Activated CD4-positive, alpha-beta memory T cell treated with anti-CD3 and anti-CD28 coated beads for 36 hours (primary cell): ENCODE measurements at places on chromosomes 11 and 22. TPM values are rescaled to one million over a fixed set of nuclear protein-coding genes. Genes with fewer than 3 reads are reported as not detected.

IL17RA gene
- total RNA-seq, result 14.7 TPM

PARVB gene
- 82.8 TPM for total RNA-seq

- peaks cover 23% of the 10 kb centered on the region for H3K4me1 ChIP-seq
- H3K27ac ChIP-seq, result no peak overlapping the region
- H3K36me3 ChIP-seq, result no peaks in the 10 kb centered on the region
- H3K4me3 ChIP-seq, result no peak overlapping the region
- peak; percentile 45 for DNase-seq
- H3K27me3 ChIP-seq, result peaks cover 18% of the 10 kb centered on the region
Observed at GRCh38 chr11:33777906-33778305, 3.6 kb upstream of the FBXO3 start.

- no peak overlapping the region for H3K27ac ChIP-seq
- H3K36me3 ChIP-seq, result no peaks in the 10 kb centered on the region
- H3K4me3 ChIP-seq, result no peak overlapping the region
- no peaks in the 10 kb centered on the region for H3K27me3 ChIP-seq
- DNase-seq, result no peak
- no peaks in the 10 kb centered on the region for H3K4me1 ChIP-seq
Observed at GRCh38 chr11:20688761-20689160, 19.4 kb downstream of the NELL1 start.

DNA sequence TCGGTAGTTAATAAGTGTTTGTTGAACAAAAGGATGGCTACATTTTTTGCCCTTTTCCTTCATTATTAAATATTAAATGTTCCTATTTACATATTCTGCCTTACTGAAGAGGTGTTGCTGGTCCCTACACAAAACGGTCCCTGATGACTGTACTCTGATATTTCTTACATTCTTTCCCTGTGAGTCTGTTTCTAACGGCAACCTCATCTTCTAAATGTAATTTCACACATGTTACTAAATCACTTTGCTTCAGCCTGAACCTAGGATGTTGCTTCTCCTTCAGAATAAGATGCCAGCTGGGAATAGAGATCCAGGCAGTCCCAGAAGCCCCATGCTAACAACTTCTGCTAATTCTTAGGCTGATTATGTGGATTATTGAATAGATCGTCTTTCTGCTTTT lies 50.3 kb downstream of the SPON1 start:
- no peak overlapping the region for H3K4me3 ChIP-seq
- H3K4me1 ChIP-seq, result no peaks in the 10 kb centered on the region
- DNase-seq, result no peak
- H3K36me3 ChIP-seq, result no peaks in the 10 kb centered on the region
- H3K27ac ChIP-seq, result no peak overlapping the region
- H3K27me3 ChIP-seq, result no peaks in the 10 kb centered on the region

GRCh38 chr11:61418136-61418535 lies 11.6 kb downstream of the CPSF7 start:
- H3K27ac ChIP-seq, result peak overlapping the region; percentile 47
- no peak overlapping the region for H3K4me3 ChIP-seq
- no peaks in the 10 kb centered on the region for H3K27me3 ChIP-seq

DNA sequence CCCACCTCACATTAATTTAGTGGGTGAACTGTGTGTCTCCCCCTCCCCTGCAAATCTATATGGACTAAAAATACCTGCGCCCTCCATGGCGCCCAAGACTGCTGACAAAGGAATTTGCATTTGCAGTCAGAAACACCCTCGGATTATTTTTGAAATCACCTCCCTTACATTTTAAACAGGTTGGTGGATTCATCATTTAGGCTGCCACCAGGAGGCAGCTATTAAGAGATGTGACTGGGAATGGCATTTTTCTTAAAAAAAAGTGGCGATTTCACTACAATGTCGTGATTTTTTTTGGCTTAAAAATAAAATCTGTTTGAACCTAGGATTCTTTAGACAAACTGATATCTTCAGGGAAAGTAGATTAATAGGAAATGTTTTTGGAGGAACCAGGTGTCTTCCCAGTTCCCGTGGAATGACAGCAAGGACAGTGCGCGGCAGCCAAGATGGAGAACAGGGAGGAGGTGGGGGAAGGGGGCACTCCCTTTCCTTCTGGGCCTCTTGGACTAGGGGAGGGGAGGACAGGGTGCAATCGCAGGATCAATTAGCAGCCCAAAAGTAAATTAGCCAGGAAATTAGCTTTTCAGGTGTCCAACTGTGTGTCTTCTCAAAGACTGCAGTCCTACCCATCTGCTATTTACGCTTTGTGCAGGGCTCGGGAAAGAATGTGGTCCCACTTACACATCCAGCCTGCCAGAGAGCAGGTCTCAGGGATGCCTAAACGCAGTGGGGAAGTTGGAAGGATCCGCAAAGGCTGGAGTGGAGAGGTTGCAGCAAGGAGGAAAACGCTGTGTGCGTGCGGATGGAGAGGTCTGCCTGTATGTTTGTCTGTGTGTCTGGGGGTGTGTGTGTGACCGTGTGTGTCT lies 496.4 kb downstream of the NTM start:
- no peak for DNase-seq
- no peaks in the 10 kb centered on the region for H3K27me3 ChIP-seq
- no peaks in the 10 kb centered on the region for H3K4me1 ChIP-seq
- H3K27ac ChIP-seq, result no peak overlapping the region
